ENCODE measurements at places on chromosomes 4 and X.
A peak's percentile ranks its signal among the peaks of the same experiment; 100 is the strongest.

DNA sequence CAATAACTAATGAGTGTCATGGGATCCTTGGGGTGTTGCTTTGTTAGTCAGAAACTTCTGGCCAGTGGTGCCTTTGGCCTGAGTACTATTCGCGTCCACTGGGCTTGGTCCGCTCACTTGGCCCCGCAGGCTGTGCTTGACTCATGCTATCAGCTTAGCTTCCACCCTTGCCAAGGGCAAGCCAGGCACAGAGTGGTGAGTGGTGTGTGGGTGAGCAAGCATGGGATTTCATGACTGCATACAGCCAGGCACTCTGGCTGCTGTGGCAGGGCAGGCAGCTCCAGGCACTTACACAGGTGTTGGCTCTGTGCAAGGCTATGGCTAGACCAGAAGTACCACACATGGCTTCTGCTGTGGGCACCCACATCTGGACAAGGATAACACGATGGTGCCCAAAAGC is 1026.3 kb downstream of the PCDH19 start:
- DNase-seq = no peak

DNA sequence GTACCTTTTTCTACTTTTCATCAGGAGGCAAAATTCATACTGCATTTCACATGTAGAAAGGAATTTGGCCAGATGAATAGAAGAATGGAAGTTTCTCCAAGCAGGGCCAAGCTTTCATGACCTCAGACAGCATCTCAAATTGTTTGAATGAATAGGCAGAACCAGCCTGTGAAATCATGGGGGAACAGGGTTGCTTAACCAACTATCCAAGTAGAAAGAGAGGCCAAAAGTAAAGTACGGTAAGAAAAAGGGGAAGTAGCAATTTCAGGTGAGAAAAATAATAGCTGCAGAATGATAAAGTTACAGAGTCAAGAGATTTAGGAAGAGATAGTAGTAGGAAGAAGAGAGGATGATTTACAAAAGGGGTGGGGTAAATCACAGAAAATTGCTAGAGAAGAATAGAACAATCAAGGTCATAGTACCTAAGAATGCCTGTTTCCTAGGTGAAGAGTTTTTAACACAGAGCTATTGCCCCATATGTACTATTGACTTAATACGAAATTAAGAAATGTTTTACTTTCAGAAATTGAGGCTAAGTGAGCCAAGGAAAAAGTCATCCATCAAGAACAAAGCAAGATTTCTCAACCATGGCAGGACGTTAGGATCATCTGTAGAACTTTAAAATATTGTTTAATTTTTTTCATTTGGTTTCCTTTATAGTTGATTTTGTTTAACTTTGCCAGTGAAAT is 177.1 kb upstream of the TET2 start:
- DNase-seq = no peak

GRCh38 chr4:74874753-74875367 is 58.1 kb upstream of the PARM1 start:
- peak; percentile 4 for DNase-seq

- DNase-seq = no peak
Observed at GRCh38 chr4:159103384-159103990, 608 bp downstream of the RAPGEF2 start.

DNA sequence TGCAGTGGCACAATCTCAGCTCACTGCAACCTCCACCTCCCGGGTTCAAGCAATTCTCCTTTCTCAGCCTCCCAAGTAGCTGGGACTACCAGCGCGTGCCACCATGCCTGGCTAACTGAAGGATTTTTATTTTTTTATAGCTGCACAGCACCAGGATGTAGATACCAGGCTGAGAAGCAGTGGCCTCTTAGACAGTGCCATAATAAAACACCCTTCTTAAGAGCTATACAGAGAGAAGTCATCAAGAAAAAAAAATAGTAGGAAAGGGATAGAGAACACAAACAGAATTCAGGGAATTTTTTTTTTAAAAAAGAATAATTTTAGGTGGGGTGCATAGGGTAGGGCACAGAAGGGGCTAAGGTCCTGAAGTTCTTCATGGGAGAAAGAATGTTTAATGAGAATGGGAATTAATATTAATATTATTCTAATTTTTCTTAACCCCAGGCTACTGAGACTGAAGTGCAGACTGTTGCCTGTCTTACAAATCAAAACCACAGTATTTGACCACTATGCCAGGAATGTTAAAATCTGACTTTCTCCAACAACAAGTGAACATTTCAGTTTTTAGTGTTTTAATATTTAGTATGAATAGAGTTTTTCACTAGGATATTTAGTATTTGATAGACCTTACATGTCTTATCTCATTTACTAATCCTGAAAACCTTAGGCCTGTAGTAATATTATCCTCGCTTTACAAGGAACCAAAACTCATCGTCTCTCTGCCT is 146.7 kb downstream of the KCNIP4 start:
- DNase-seq = no peak

DNA sequence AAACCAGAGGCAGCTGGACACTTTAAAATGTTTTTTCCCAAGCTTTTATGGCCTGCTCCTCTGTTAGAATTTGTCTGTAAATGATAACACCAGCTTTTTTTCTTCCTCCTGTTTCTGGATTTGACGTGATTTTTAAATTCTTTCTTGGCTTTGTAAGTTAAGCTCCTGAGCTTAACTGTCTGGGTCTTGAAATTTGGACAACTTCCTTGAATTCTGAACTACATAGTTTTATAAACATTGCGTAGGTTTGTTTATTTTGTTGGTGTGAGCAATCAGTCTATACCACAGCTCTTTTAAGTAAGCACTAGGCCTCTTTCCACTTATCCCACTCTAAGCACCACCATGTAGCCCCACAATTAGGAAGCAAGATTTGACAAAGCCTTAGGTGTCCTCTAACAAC is 144.4 kb upstream of the GUCY1A1 start:
- DNase-seq = no peak

DNA sequence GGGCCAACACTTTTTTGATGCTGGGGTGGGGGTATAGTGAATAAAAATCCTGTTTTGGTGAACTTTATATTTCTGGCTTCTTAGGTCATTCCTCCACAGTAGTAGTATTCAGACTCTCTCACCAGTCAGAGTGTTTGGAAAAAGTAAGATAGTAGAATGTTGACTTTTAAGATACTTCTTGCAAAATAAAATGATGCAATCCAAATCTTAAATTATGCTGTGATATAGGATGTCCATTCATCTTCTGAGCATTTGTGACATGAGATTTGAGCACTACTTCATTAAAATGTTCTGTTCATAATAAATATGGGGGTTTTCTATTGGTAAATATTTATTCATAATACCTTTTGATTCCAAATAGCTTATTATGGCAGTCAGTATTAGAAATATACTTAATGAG is 70.1 kb downstream of the BMP2K start:
- DNase-seq = no peak

- DNase-seq = no peak
Observed at GRCh38 chr4:135485371-135485770, 1283.8 kb upstream of the PABPC4L start.

- DNase-seq = no peak
Observed at GRCh38 chr4:123553733-123554637, 157.4 kb downstream of the SPRY1 start.

All from activated CD4-positive, alpha-beta T cell treated with anti-CD3 and anti-CD28 coated beads, Interleukin-2, amount 50 U/mL, for 24 hours (primary cell).